Activated CD4-positive, alpha-beta T cell treated with anti-CD3 and anti-CD28 coated beads for 1 hour (primary cell): ENCODE measurements at places on chromosomes 6 and 20.
A peak's percentile ranks its signal among the peaks of the same experiment; 100 is the strongest.

- DNase-seq: no peak
Observed at GRCh38 chr6:130314271-130314670, 51.5 kb upstream of the TMEM200A start.

- DNase-seq: no peak
Observed at GRCh38 chr20:9963029-9963428, 71.8 kb upstream of the ANKEF1 start.

- DNase-seq: no peak
Observed at GRCh38 chr20:58070664-58071196, 157.7 kb downstream of the ANKRD60 start.

DNA sequence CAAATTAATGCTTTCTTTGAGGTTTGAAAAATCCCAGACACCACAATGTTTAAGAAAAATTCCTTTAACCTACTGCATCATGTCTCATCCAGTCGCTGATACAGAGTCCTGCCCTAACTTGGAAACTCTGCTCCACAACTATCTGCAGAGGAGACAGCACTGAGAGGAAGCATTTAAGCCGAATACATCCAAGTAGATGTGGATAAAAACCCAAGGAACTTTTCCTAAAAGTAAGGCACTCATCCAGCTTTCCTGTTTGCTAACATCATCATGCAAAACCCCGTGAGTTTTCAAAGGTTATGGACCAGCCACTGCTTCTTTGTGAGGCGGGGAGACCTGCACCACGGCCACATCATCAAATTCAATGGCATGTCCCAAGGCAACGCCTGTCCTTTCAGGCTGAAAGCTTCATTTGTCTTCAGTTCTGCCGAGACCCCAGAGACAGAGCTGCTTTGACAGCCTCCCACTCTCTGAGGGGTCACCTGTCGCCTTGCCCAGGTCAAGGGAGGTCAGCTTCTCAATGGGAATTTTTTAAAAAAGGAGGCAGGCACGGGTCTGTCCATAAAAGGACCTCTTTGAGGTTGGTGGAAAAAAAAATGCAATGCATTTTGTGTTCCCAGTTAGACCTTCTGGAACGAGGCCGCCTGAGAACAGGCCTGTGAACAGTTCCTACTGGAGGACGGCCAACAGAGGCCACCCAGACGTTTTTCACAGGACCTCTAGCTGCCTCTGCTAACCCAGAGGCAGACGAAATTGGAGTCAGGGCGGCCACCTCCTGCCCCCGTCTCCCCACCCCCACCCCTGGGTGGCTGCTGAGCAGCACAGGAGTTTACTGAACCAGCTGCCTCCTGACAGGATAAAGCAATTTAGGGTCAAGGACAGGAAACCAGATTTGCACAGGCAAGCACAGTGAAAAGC lies 142.5 kb upstream of the HDDC2 start:
- DNase-seq: no peak

DNA sequence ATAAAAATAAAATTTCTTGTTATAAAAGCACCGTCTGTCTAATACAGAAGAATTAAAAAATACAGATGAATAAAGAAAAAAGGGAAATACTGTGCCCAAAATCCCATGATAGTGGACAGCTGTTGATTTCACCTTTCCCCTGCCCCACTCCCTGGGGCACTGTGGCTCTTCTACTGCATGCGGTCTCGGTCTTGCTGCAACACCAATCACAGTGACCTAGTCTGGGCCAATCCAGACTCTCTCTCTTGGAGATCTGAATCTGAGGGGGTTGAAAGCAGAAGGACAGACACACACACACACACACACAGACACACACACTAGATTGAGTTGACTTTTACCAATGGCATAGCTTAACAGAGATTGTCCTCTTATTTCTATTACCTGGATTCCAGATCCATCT lies 70.5 kb upstream of the FYN start:
- DNase-seq: no peak

DNA sequence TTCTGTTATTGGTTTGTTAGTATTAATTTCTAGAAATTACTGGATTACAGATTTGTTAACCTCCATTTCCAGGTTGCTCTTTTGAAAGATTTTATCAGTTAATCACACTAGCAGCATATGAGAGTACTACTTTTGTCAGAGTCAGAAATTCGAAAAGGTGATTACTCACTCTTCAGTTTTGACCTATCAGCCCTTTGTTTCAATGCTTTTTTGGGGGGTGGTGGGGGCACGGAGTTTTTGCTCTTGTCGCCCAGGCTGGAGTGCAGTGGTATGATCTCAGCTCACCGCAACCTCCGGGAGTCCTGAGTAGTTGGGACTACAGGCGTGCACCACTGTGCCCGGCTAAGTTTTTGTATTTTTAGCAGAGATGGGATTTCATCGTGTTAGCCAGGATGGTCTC lies 149.2 kb downstream of the JARID2 start:
- no peak for DNase-seq

- no peak for DNase-seq
Observed at GRCh38 chr6:150191809-150192208, 49.0 kb downstream of the PPP1R14C start.

DNA sequence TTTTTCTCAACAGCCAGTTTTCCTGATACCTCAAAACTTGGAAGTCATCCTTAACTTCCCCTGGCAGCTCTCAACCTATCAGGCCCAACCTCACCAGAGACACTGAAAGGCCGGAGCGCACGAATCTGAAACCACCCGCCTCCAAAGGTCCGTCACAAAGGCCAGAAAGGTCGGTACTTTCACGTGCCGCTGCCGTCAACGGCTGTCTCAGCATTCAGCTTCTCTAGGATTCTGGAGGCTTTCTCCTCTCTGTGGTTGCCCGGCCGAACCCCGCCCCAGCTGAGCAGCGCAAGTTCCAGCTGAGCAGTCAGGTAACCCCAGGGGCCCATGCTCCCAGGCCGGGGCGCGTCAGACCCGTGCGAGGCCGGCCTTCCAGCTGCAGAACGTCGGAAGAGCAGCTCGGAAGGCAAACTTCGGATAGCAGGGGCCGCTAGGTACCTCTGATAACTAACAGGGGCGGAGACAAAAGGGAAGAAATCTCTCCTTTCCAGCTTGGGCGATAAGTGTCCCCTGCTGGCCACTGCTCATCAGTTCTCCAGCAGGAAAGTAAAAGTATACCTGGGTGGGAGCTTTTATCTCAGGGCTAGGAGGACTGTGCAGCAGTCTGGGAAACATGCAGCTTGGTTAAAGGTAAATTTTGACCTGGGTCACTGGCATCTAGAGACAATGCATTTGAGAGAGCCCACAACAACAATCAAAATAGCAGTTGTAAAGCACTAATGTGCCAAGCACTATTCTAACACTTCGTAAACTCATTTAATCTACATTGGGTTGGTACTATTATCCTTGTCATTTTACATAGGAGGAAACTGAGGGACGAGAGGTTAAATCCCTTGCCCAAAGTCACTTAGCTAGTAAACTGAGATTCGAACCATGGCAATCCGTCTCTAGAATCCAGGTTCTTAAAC lies 16.1 kb downstream of the ZSCAN12 start:
- peak; percentile 15 for DNase-seq

DNA sequence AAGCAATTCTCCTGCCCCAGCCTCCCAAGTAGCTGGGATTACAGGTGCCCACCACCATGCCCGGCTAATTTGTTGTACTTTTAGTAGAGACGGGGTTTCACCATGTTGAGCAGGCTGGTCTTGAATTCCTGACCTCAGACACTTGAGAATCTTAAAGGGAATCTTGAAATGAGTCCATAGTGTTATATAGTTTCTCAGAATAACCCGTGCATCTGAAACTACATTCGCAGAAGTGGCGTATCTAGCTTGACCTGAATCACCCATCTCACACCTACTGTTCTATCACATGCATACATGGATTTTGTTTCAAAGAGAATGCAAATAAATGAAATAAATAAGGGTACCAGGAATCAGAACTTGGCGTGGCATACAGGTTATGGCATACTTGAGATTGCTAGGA lies 65.0 kb downstream of the NCOA7 start:
- DNase-seq: no peak

DNA sequence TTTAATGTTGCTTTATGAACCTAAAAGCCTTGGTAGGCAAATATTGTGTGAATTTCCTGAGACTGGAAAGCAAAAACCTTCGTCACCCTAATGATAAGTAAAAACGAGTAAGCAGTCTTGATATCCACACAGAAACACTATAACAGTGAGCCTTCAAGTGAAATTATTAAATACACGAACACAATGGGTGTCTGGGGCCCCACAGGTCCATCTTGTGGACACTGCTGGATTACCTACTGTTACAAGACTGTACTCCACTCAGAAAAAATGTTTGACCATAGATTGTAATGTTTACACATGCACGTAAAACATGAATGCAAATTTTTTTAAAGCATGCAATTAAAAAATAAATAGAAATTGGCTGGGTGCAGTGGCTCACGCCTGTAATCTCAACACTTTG lies 466.9 kb downstream of the CD83 start:
- DNase-seq: no peak

GRCh38 chr6:164612751-164613150 lies 696.7 kb downstream of the C6orf118 start:
- DNase-seq: no peak
